ENCODE measurements at places on chromosomes 1 and 21.

- no peak for DNase-seq
Measured at GRCh38 chr1:204343247-204343646, 16.5 kb downstream of the PLEKHA6 start.

DNA sequence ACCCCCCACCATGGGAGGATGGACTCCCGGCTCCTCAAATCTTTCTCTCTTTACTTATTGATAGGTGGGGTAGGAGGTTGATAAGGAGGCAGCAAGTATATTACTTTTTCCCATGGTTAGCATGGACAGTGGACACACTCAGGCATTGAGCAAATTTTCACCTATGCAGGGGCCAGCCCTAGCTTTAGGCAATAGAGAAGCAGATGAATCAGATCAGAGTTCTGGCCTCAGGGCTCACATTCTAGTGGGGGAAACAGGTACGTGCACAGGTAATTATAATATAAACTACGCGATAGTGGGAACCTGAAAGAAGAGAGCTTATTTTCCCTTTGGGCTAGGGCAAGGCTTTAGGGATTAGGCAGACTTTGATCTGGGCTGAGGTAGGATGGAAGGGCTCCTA is 13.5 kb upstream of the FOXE3 start:
- no peak for DNase-seq

GRCh38 chr1:41642922-41643821 is 158.7 kb upstream of the EDN2 start:
- DNase-seq: no peak

GRCh38 chr1:185317886-185318310 is 855 bp upstream of the IVNS1ABP start:
- DNase-seq: peak; percentile 46

DNA sequence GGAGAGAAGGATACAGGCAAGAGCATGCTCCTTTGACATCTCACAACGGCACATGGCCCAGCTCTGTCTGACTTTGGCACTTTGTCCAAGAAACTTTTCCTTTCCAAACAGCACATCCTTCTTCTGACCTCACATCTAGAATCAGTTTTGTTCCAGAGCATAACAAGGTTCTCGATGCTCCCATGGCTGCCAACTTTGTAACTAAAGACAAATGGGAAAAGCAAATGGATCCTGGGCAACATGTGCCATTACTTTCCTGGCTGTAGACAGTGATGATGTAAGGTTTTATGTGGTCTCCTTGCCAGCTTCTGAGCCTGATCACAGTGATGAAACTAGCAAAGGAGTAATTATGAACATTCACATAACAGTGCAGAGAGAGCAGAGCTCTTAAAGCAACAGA is 171.8 kb upstream of the C1orf87 start:
- DNase-seq: no peak

- peak; percentile 65 for DNase-seq
Measured at GRCh38 chr1:234722904-234723720, 113.1 kb upstream of the IRF2BP2 start.

DNA sequence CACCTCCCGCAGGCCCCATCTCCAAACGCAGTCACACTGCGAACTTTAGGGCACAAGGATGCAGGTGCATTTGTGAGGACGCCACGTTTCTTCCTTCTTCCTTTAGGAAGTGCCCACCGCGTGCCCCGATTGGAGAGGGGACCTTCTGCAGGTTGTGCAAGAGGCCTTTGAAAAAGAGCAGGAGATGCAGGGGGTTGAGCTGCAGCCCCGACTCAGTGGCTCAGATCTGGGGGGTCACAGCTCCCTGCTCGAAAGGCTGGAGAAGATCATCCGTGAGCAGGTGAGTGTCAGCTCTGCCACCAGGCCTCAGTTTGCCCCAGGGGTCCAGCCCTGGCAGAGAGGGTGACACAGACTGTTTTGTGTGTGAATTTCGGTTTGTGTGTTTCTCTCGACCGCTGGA is 31.2 kb upstream of the DIP2A start:
- no peak for DNase-seq

DNA sequence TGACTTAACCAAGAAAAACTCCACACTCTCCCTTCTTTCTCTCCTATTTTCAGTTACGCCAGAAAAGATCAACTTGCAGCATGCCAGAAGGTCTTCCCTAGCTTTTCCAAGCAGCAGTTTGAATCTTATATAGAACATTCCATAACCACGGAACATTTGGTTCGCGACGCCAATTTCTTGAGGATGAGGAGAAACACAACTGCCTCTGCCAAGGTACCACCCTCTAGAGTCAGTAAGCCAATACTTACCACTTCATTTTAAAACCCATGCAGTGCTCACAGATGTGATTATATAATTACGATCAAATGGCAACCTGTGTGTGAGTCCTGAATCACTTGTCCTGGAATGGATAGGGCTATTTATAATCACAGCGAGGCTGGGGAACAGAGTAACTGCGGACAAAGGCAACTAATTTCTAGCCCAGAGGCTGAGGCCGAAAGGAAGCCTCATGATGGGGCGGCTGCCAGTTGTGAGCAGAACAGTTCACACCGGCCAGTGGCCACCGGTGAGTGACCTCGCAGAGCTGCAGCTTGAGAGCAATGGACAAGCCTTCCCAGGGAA is 43.2 kb upstream of the BACE2 start:
- no peak for DNase-seq

DNA sequence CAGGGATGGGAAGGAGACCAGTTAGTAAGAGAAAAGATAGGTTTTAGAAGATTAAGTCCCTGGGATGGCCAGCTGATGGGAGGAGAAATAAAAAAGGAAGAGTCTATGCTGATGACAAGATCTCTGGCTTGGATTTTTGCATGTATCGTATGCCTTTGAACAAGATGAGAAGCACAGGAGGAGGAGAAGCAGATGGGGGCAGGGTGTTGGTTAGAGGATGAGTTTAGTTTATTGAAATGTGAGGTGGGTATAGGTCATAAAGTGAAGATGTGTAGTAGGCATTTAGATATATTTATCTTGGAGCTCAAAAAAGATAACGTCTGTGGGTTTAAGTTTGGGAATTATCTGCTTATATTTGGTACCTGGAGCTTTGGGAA is 1.4 kb downstream of the TIPRL start:
- no peak for DNase-seq

- no peak for DNase-seq
Measured at GRCh38 chr1:229778794-229779193, 152.7 kb downstream of the URB2 start.

DNA sequence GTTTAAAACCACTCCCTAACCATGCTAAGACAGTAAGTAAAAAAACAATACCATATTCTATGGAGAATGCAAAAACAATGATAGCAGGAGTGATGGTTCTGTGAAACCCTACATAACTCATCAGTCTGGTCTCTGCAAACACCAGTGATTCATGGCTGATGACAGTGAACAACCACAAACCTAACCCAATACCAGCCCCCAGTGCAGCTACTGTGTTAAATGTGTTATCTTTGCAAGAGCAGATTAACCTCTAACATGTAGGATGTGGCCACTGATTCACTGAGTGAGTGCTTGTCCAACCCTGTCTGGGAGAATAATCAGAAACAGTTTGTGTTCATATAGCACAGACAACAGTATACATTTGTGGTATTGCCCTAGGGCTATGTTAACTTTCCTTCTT is 100.2 kb upstream of the COG2 start:
- peak; percentile 4 for DNase-seq

DNA sequence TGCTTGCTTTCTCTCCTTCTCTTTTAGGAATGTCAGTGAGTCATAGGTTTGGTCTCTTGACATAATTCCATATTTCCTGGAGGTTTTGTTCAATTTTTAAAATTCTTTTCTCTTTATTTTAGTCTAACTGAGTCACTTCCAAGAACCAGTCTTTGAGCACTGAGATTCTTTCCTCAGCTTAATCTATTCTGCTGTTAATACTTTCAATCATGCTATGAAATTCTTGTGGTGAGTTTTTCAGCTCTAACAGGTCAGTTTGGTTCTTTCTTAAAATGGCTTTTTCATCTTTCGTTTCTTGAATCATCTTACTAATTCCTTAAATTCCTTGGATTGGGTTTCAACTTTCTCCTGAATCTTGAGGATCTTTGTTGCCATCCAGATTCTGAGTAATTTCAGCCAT is 321.0 kb downstream of the PTBP2 start:
- DNase-seq: no peak

DNA sequence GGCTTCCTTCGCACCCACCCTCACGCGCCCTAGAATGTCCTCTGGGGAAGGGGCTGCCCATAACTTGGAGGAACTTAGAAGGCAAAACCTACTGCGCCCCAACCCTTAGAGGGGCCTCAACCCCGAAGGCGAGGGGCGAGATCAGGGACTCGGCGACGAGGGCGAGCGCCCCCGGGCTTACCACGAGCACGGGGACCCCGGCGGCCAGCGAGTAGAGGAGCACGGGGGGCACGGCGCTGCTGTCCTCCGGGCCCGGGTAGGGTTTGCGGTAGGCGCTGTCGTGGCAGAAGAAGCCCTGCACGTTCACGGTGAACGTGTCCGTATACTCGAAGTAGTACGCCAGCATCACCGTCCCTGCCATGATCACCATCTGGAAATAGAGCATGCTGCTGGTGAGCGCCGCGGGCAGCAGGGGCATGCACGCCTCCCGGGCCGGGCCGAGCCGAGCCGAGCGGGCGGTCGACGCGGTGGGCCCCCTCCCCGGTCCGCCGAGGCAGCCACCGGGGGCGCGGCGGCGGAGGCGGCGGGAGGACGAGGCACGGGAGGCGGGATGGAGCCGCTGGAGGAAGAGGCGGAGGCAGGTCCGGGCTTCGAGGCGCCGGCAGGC is 304 bp downstream of the PLPPR5 start:
- DNase-seq: no peak
